ENCODE measurements at places on chromosomes 16 and 17.

- no peak for DNase-seq
Measured at GRCh38 chr16:4612977-4613635, 1.6 kb downstream of the UBALD1 start.

DNA sequence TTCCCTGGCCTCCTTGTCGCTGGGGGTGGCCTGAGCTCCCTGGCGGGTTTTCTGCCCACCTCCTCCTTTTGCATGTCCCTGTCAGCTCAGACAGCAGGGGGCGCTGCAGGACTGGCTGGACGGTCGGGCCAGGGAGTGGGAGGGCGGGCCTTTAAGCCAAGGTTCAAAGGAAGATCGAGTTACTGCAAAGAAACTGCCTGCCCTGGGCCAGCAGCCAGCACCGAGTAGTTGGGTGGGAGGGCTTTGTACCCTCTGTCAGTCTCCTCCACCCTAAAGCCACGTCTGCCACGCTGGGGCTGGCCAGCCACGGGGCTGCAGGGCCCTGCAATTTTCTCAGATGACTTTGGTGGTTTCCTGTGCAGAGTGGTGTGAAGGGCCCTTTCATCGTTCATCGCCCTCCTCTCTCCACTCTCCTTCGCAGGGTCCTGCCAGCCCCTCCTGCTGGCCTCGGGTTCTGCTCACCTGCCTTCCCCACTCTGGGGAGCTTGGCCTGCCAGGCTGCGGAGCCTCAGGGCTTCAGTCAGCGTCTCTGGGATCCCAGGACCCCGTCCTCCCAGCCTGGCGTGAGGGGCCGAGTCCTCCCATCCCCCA lies 12.3 kb downstream of the GPR142 start:
- DNase-seq, result peak; percentile 97

GRCh38 chr16:83743241-83743640 lies 64.5 kb upstream of the HSBP1 start:
- DNase-seq, result no peak

GRCh38 chr17:28749516-28750177 lies 5.8 kb downstream of the TRAF4 start:
- no peak for DNase-seq

- DNase-seq, result peak; percentile 83
Measured at GRCh38 chr17:40122999-40123810, 1.4 kb downstream of the MSL1 start.

DNA sequence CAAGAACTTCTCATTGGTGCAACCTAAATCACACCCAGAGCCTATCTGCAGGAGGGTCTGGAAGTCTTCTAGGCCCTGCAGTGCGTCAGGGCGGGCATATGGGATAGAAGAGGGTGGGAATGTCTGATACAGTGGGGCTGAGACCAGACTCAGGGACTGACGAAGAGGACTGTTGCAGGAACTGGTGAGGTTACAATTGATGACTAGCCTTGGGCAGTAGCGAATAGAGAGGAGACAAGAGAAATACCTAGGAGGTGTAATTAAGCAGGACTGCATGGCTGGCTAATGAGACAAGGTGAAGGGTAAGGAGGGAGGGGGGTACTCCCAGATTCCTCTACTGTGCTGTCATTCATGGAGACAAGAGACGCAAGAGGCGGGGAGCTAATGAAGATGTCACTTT lies 91.3 kb downstream of the WWP2 start:
- DNase-seq, result no peak

Measured in stimulated activated effector memory CD8-positive, alpha-beta T cell treated with anti-CD3 and anti-CD28 coated beads, Interleukin-12 subunit alpha, Interleukin-12 subunit beta, amount 100 ng/mL, for 72 hours (primary cell).